Iris pigment epithelial cell (primary cell): ENCODE measurements at places on chromosomes 3 and 15.
A peak's percentile ranks its signal among the peaks of the same experiment; 100 is the strongest.

DNA sequence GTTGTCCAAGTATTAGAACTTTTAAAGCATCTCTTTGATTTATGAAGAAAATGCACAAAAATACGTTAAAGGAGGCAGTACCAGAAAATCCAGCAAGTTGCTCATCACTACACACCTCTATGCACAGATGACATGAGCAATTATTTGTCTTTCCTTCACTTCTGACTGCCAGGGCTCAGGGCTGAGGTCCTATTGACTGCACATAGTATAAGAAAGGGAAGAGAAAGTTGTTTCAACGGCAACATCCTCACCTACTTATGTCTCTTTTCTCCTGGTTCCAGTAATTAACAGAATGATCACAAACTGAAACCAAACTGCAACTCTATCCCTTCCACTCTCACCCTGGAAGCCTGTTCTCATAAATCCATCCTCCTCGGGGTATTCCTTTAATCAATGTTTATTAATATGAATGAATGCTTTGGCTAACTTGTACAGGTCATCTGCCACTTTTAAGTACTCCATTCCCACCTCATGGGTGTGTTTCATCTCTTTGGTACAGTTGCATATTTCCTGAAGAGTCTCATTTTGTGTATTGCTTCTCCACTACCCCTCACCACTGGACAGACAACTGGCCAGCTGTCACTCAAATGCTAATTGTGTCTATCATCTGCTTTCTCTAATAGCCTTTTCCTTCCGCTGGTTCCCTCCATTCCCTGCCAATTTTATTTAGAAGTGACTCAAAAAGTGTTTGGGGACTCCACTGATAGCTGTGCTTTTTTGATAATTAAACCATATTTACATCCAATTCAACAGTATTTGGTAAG is 34.5 kb downstream of the RAB27A start:
- no peak for DNase-seq

DNA sequence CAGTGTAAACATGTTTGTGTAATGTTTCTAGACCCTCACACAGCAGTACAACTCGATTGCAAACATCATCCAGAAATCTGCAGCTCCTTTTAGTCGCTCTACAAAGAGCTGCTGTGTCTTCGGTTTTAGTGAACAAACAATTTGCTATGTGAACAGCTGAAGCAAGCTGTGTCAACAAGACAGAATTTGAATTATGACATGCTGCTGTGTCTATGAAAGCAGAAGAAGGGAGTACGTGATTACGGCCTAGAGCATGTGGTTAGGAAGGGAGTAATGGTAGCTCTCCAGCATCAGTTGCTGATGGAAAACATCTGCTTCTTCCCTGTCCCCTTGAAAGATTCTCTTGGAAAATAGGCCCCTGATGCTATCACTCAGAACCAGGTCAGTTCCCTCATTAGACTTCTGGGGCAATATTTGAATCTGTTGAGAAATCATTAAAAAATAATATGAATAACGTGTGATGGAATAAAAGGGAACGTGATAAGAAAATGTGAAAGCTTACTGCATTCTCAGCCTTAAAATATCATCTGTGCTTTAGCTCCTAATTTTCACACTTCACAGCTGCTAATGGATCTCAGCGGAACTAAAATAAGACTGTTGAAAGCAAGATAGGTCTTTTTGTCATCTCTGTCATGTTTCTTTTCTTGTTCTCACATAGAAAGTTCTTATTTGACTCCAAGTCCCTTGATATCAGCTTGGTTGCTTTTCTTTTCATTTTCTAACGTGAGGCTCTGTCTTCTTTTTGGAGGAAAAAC is 891.5 kb downstream of the ROBO2 start:
- DNase-seq: peak; percentile 10

DNA sequence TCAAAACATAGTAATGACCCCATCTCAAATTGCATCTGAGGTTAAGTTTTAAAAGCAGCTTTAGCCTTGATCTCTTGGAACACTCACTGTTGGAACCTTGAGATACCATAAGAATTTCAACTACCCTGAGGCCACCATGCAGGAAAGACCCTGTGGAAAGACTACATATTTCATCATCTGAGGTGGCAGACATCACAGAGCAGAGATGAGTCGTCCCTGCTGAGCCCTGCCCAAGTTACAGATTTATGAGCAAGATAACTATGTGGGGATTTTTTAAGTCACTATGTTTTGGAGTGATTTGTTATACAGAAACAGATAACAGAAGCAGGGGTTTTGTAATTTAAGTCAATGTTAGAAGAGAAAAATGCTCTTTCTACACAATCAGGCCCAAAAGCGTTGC is 168.4 kb downstream of the STAC start:
- no peak for DNase-seq

- no peak for DNase-seq
These were observed 83.3 kb upstream of the TSC22D2 start for GRCh38 chr3:150324788-150325187.

GRCh38 chr3:173138026-173138425 is 3.0 kb downstream of the SPATA16 start:
- DNase-seq: peak; percentile 20

GRCh38 chr15:58086491-58086890 is 21.0 kb upstream of the ALDH1A2 start:
- peak; percentile 17 for DNase-seq

DNA sequence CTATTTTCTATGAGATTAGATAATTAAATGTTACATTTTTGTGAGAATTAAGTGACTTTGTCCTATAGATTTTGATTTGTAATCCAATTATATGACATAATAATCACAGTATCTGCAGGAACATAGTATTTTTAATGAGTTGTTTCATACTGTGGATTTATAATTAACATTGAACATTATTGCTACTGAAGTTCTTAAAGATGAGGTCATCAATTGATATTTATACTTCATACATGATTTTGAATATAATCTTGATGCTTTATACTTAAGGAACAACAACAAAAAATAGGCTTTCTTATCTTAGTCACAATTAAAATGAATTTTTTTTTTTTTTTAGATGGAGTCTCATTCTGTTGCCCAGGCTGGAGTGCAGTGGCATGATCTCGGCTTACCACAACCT is 846.6 kb downstream of the SI start:
- no peak for DNase-seq

DNA sequence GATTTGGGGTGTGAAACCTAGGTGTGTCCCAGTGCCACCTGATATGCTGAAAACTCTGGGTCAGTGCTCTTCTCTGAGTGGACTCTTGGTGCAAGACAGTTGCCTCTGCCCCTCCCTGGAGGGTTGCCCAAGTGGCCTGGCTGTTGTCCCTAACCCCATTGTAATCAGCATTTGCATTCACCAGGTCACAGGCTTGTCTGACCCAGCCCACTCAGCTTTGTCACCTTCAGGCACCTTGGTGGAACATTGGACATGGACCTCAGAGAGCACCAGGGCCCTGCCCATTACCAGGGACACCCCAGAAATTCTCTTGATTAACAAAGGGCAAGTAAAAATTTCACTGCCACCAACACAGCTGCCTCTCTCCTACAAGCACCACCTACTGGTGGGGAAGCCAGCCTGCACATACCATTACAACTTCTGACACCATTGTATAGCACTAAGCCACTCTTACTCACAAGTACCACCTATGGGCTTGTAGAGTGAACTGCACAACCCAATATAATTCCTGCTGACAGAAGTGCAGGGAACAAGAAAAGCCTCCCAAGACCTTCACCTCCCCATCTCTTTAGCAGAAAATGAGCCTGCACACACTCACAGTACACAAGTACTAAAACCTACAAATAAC is 324.6 kb downstream of the EPHA6 start:
- no peak for DNase-seq

GRCh38 chr3:8052659-8053058 is 449.0 kb upstream of the LMCD1 start:
- peak; percentile 7 for DNase-seq

- DNase-seq: no peak
These were observed 170.6 kb downstream of the TJP1 start for GRCh38 chr15:29651476-29652233.

- no peak for DNase-seq
These were observed 108.9 kb downstream of the CCNL1 start for GRCh38 chr3:157051055-157051454.

DNA sequence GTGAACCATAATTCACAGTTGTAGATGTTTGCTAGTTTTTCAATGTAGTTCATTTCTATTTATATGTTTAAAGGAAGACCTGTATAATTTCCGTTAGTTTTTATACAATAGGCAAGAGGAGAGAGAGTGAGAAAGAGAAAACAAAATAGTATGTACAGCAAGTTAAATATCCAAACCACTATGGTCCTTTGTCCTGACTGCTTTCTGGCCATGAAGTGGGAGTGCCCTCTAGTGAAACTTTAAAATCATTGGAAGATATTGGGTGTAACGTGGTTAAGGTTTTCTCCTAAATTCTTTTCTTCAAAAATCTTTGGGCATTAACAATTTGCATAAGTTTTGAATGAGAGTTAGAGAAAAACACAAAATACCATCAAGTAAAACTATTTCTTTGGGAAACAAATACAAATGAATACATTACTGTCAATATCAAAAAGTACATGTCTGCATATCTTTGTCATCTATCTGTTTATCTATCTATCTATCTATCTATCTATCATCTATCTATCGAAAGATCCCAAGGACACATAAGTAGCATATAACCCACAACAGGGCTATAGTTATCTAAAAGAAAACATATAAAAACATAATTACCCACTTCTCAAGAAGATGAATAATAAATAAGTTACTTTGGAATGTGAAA is 534.6 kb upstream of the ATP11B start:
- peak; percentile 41 for DNase-seq

DNA sequence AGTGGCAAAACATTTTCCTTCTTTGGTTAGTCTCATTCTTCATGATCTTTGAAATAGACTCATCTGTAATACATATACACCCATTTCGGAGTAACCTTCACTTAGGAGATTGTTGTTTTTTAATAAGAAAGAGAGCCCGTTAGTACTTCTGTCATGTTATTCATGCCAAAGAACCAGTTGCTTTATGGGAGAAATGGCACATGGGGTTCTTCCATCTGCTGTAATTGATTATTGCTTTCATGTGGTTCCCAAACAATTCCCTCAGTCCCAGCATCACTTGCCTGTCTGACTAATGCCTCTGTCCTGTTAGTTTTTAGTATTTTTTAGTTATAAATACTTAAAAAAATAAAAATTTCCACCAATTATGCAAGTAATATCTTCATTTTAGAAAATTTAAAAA is 33.8 kb upstream of the FAH start:
- no peak for DNase-seq

GRCh38 chr3:72388117-72388516 is 460.1 kb downstream of the SHQ1 start:
- no peak for DNase-seq

DNA sequence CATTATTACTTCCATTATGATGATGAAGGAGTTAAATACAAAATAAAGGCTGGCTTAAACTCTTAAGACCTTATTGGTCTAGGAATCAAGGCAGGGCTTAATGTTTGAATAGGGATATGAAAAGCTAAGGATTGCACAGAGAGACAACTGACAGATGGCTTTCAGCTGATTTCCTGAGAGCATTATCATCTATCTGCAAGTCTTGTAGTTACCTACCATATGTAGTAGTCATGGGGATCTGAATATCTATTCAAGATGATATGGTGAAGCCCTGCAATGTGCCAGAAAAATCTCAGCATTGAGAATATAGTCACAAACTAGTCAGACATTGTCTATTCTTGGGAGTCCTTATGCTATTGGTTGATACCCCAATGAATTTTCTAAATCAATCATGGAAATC is 47.5 kb upstream of the CHMP2B start:
- DNase-seq: no peak

- no peak for DNase-seq
These were observed 26.7 kb downstream of the SIAH2 start for GRCh38 chr3:150736316-150736719.

- no peak for DNase-seq
These were observed 896.9 kb downstream of the DIPK2A start for GRCh38 chr3:144868506-144868905.

DNA sequence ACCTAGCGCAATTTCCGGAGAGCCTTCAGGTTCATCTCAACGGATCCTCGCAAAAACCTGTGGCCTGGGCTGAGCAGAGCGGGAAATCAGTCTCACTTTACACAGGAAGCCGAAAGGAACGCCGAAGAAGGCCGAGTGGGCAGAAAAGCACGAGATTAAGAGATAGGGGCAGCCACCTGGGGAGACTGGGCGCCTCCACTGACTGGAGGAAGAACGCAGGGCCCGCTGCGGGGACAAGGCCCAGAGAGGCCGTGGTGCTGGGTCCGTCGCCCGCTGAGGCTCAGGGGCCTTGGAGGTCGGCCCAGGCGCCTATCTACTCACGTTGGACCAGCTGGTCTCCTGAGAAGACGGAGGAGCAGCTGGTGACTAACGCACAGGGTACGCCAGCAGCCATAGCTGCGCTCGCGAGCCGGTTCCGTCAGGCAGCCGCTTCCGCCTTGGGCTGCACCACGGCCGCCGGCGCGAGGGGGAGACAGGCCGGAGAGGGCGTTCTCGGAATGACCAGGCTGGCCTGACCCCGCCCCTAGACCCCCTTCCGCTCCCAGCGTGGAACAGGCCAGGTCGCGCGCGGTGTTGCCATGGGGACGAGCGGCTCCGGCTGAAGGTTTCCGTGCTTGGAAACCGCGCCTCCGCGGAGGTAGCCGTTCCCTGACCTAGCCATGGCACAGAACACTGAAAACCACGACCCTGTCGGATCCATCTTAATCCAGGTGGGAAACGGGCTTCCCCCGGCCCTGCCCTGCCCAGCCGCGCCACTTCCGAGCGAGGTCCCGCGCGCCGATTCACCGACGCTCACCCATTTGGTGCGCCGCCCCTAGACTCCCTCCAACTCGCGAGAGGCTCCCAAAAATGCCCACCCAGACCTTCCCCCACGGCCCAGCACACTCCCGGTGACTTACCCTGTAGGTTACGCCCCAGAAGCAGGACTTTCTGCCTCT is at the start of the genes AAGAB and IQCH:
Gene AAGAB, minus strand, starts transcription at position 424 of the 938 bp plus-strand sequence. Its CDS starts 30 bp downstream, at position 394.
Gene IQCH, plus strand, starts transcription at position 549 of the 938 bp plus-strand sequence. Its CDS starts 111 bp downstream, at position 660.
- DNase-seq: peak; percentile 99

DNA sequence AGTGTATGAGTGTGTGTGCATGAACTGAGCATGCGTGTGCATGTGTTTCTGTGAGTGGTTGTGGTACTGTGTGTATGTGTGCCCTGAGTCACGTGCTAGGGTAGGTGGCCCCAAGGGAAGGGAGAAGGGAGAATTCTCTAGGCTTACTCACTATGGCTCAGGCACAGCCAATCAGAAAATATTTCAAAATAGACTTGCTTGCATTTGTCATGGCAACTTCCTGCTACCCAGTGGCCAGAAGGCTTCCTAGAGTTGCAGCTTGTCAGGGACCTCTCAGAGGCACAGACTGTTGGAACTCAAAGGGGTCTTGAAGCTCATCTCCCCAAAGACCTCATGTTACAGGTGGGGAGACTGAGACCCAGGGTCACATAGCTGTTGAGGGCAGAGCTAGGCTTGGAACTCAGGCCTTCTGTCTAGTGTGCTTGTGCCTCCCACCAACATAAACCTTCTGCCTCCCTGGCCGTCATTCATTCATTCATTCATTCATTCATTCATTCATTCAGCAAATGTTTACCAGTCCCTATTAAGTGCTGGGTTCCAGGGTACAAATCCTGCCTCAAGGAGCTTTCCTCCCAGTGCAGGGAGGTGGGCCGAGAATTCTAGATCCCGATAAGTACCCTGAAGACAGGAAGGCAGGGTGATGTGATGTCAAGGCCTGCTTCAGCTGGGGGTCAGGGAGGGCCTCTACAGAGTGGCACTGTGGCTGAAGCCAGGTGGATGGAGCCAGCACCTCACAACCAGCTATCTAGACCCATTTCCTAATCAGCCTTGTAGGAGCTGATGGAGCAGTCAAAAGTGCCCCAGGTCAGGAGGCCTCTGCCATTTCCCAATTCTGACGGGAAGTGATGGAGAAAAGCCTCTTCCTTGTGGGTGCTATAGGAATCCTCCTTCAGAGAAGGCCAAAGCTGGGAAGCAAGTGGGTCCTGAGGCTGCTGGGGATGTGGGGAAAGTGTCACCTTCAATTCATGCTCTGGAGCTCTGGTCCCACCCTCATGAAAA is 10.9 kb upstream of the RFT1 start:
- peak; percentile 67 for DNase-seq

- DNase-seq: peak; percentile 94
These were observed 3.3 kb downstream of the VPS8 start for GRCh38 chr3:184815046-184815930.
